Left lung (tissue), 14 donors: ENCODE measurements at places on chromosomes 5 and 9. TPM values are rescaled to one million over a fixed set of nuclear protein-coding genes. Genes with fewer than 3 reads are reported as not detected.

DNA sequence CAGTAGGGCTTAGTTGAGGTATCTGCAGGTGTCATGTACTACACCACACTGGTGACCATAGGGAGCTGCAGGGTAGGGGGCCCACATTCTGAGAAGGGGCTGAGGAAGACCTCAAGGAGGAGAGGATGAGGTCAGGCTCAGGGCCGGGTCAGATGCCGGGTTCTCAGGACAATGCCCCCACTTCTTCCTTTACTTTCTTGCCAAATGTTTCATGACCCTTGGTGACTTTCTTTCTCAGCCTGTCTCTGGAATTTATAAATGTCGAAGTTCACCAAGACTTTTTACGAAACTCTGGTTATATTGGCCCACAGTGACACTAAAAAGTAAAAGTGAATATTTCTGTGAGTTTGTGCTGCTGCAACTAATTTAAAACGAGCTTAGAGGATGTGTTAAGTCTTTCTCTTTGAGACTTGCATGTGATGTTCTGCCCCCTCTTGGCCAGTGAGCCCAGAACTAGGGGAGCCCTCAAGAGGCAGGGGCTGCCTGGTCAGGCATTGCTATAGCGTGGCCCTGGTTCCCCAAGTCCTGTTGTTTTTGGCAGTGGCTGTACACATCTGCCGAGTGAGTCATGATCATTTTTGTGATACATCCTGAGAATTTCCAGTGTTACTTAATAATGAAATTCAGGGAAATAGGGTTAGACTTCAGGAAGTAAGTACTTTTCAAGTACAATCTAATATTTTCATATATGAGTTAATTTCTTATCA lies 11.2 kb downstream of the ACO1 start:
- DNase-seq: no peak

DNA sequence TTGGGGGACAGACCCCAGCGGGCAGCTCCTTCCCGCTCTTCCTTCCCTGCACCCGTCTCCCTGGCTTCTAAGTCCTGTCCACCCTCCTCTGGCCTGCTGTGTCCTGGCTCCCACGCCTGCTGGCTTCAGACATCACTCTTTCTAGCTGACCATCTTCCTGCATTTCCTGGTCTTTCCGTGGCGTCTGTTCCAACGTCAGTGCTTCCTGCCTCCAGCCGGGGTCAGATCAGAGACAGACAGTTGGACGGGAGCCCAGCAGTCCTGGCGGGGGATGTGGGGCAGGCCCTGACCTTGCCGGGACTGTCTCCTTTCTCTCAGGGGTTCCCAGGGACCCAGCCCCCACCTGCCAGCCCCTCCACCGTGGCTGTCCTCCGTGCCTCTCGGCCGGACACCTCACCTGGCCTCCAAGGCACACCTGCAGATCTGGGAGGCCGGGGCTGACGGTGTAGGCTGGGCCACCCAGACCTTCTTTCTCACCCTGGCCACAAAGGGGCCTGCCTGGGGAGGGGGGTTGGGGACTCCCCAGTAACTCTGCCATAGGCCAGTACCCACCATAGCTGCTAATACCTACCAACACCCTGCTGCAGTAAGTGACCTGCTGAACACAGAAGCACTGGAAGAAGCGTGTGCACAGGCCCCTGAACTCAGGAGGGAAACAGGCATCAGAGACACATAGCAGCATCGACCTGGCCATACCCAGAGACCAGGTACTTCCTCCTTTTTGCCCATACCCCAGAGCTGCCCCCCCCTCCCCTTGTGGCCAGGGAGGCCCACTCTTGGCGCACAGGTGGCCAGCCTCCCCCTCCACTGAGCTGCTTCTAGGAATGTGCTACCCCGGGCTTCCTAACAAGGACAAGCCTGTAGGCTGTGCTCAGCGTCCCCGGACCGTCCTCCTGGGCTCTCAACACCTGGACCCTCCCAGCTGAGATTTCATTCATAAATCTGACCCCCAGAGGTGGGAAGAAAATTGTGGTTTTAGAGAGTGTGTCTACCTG lies 5.1 kb downstream of the NRARP start:
- no peak for DNase-seq

DNA sequence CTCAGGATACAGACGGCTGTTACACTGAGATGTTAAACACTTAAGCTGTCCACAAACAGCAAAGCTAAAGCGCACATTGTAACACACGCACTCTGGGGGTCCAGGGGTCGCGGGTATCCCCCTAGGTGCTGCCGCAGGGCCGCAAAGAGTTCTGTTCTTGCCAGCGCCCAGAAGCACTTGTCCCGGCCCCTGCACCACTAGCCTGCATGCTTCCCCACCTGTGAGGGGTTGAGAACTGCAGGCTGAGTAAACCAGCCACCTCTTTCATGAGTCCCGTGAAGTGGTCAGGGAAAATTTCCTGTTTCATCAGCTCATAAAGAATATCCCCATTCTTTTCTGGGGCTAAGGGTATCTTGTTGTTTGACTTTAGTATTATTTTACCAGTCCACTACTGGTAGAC lies 154.4 kb upstream of the FBXL17 start:
- no peak for DNase-seq

DNA sequence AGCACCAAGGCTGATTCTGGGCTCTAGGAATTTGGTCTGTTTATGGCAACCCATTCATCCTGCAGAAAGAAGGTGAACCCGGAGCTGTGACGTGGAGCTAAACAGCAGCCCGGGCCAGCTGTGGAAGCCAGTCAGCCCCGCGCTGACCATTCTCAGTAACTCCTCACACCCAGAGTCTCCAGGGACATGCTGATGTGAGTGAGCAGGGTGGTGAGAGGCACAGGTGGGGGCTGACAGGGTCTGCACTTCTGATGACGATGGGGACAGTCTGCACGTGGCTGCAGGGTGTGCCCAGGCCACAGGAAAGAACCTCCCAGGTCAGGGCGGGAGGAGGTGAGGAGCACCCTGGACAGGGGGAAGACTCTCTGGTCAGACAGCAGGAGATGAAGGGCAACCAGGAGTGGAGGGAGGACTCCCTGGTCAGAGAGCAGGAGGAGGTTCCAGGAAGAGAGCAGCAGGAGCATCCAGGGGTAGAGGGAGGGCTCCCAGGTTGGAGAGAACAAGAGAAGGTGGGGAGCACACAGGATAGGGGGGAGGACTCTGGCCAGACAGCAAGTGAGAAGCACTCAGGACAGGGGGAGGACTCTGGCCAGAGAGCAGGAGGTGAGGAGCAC lies 26.1 kb upstream of the SLC6A3 start:
- no peak for DNase-seq

DNA sequence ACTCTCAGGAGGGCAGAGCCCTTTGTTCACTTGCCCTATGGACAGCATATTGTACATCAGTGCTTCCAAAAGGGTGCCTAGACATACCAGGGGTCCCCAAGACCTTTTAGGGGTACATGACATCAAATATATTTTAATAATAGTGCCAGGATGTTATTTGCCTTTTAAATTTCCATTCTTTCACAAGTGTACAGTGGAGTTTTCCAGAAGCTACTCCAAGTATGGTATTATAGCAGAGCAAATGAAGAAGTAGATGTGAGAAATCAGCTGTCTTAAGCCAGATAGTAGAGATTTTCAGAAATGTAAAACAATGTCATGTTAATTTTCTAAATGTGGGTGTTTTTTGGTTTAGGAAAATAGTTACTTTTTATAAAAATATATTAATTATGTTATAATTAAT lies 15.6 kb downstream of the PTTG1 start:
- no peak for DNase-seq

DNA sequence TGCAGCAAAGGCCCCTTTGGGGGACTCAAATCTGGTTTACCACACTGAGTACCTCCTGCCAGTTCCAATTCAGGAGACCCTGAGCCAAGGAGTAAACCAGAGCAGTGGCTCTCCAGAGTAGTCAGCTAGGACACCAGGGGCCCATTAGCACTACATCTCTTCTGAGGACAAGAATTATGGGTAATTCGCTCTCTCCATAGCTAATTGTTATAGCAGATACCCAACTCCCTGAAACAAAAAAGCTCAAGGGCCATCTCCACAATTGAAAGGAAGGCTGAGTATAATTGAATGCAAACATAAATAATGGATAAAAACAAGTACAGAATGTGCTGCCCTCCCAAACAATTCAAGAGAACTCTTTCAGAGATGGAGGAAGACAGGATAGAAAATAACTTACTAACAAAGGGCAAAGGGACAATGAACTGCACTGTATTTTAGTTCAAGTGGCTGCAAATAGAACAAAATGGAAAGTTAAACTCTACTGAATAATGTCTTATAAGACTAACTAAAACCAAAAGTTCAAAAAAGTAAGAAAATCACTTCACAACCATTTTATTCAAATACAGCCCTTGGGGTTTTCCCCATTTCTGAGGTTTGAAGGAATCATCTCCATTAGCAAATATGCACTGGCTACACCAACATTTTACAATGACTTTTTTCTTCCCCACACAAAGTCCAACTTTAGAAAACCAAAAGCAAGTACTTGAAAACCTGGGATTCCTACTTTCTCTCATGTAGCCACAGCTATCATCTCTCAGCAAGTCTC lies 118.8 kb downstream of the SIL1 start:
- no peak for DNase-seq

- DNase-seq: no peak
These were observed 269.1 kb upstream of the CD180 start for GRCh38 chr5:67465537-67466207.

DNA sequence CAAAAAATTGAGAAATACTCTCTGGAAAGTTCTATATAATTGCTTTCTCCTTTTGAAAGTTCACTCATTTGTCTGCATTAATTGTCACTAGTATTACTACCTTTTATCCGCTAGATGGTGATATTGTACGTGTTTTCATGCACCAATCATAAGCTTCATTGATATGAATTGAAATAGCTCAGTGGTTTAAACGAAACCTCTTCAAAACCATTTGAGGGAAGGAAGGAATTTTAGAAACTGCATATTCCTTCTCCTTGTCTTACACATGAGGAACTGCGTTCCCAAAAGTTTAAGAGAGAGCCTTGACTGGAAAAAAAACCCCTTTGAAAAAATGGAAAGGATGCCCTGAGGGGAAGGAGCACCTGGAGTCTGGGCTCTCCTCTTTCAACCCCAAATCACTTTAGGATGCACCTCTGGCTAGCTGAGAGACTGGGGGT lies 98.6 kb downstream of the YTHDC2 start:
- no peak for DNase-seq

DNA sequence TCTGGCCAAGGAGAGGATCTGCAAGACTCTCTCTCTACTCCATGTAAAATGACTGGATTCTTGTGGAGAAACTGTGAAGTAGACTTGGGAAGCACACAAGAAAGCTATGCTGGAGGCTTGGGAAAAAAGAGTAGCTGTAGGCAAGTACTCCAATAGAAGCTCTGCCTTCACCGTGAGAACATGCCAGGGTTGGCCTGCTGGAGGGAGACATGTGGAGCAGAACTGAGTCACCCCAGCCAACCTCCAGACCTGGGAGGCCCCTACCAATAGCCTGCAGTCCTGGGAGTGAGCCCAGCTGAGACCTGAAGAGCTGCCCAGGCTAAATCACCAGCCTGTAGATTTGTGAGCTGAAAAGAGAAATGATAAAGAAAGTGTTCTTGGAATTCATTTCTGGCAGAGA lies 66.6 kb downstream of the DEPDC1B start:
- peak; percentile 9 for DNase-seq

DNA sequence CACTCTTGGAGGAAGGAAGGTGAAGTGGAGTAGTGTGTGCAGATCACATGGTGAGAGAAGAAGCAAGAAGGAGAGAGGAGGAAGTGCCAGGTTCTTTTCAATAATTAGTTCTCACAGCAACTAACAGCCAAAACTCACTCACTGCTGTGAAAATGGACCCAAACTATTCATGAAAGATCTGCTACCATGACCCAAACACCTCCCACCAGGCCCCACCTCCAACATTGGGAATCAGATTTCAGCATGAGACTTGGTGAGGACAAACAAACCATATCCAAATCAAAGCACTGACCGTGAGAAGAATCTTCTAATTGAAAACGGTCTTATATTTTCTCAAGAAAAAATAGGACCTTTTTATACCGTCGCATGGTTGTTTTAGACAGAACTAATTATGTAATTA lies 468.7 kb upstream of the TYRP1 start:
- no peak for DNase-seq

- no peak for DNase-seq
These were observed 31.3 kb upstream of the MATR3 start for GRCh38 chr5:139262059-139262741.

- no peak for DNase-seq
These were observed 1.3 kb downstream of the LPAR1 start for GRCh38 chr9:111036946-111037345.

DNA sequence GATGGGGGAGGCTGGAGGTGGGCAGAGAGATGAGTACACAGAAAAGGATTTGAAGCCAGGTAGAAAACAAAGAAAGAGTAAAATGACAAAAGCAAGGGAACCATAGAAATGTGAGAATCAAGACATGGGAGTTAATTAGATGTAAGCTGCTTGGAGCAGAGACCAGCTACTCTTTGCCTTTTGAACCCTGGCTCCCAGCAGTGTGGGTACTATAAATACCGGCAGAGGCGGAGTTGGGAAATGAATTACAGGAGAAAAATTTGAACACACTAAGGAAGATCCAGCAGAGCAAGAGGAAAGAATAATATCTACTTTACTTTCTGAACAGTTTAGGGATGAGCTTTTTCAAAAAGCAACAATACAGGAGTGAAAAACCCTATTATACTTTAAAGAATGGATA lies 36.5 kb downstream of the KIF24 start:
- no peak for DNase-seq

DNA sequence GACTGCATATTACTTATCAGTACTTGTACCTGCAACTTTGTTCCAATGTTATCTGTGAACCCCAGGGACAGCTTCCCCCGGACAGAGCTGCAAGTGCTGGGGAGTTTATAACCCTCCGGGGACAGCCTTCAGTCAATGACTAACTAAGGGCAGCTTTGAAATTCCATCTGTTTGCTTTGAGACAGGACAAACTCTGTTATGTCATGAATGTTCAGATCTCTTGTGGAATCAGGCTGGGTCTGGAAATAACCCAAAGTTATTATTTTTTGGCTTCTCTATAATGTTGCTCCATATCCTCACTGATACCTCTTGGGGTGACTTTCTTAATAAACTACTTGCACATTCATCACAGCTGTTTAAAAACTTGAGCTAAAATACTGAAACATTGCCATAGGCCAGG lies 617.5 kb upstream of the TLE4 start:
- no peak for DNase-seq

GRCh38 chr5:148996270-148996669 lies 66.6 kb downstream of the SH3TC2 start:
- no peak for DNase-seq

DNA sequence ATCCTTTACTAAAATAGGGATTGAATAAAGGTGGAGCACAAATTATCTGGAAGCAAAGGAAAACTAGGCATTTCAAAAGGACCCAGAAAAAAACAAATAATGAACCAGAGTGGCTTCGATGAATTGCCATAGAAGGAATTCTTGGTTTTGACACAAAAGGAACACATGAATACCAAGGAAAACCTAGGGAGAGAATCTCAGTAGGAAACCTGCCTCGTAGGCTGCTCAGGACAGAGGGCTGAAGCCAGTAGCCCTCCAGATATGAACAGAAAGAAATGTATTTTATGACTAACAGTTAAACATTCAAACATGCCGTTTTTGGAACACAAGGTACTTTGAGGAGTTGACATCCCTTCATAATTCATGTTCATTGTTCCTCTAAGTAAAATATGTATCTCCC lies 245.5 kb downstream of the SLF1 start:
- DNase-seq: no peak

GRCh38 chr9:87067426-87067825 lies 120.1 kb upstream of the GAS1 start:
- no peak for DNase-seq

MEGF10 gene
- polyA plus RNA-seq: 0.72 TPM

KCNN2 gene
- polyA plus RNA-seq: 3.1 TPM

KIF12 gene
- polyA plus RNA-seq: 43.7 TPM

CTSV gene
- polyA plus RNA-seq: 3.0 TPM
